SK-MEL-5 (cell line): ENCODE measurements at places on chromosomes 13 and 19. TPM values are rescaled to one million over a fixed set of nuclear protein-coding genes. Genes with fewer than 3 reads are reported as not detected.
A peak's percentile ranks its signal among the peaks of the same experiment; 100 is the strongest.

GRCh38 chr19:34350161-34350561, 14.8 kb upstream of the GPI start:
- no peak for DNase-seq

GRCh38 chr19:6241056-6241455, 38.7 kb downstream of the MLLT1 start:
- no peak for DNase-seq

DNA sequence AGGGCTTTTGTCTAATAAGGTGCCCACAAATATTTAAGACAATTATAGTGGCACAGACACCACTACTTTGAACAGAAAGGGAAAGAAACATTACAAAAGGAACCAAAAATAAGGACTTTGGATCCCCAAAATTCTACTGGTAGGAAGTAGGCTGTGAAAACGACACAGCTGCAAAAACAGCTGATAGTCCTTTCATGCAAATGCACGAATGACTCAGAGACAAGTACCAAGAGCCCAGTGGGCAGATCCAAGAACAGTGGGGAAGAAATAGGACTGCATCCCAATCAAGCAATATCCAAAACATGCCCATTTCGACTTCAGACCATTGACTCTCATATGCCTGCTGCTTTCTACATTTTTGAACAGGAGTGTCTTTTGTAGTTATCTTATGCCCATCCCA, 269.4 kb upstream of the NBEA start:
- no peak for DNase-seq

Gene SIGLEC10
- total RNA-seq = not detected in 2 replicates

Gene OLFM2
- 10.6 and 14.6 TPM in 2 replicates for total RNA-seq

GRCh38 chr19:53903055-53903680, 5.9 kb upstream of the CACNG7 start:
- DNase-seq = no peak

Gene APOC4
- total RNA-seq = not detected in 2 replicates

- no peak for DNase-seq
These were observed 1375.6 kb downstream of the EFNB2 start for GRCh38 chr13:105159841-105160240.

Gene KASH5
- 0.19 TPM in 1 of 2 replicates, not detected in the other for total RNA-seq

Gene NCAN
- not detected in 2 replicates for total RNA-seq

Gene SNAPC2
- total RNA-seq = 16.7 and 21.5 TPM in 2 replicates

- DNase-seq = peak; percentile 89
These were observed 217.4 kb downstream of the DLEU7 start for GRCh38 chr13:50626101-50626547.

Gene PSPN
- 0.74 and 0.98 TPM in 2 replicates for total RNA-seq

Gene PSG1
- total RNA-seq = not detected in 2 replicates

DNA sequence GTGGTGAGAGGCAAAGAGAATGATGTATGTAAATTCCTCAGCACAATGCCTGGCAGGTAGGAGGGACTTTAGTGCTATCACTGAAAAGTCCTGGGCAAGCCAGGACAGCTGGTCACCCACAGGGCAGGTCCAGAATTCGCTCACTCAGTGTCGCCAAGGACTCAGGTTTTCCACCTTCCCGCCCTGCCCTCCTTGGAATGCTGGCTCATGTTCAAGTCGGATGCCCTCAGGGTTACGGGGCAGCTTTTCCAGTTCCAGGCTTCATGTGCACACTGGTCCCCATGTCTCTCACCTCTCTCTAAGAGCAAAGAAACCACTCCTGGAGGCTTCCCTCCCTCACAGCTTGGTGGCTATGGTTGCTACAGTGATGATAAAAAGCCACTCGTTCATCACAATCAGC, 24.8 kb upstream of the NAXD start:
- no peak for DNase-seq

- peak; percentile 82 for DNase-seq
These were observed 12.3 kb upstream of the CADM4 start for GRCh38 chr19:43651758-43652545.

DNA sequence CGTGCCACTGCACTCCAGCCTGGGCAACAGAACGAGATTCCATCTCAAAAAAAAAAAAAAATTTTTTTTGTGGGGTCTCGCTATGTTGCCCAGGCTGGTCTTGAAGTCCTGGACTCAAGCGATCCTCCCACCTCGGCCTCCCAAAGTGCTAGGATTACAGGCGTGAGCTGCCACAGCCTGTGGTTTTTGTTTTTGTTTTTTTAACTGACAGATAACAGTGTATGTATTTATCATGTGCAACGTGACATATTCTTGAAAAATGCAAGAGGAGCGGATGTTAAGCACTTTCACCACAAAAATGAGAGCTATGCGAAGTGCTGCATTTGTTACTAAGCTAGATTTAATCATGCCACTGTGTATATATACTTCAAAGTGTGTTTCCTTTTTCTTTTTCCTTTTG, 49.0 kb downstream of the ARHGEF18 start:
- DNase-seq = no peak

DNA sequence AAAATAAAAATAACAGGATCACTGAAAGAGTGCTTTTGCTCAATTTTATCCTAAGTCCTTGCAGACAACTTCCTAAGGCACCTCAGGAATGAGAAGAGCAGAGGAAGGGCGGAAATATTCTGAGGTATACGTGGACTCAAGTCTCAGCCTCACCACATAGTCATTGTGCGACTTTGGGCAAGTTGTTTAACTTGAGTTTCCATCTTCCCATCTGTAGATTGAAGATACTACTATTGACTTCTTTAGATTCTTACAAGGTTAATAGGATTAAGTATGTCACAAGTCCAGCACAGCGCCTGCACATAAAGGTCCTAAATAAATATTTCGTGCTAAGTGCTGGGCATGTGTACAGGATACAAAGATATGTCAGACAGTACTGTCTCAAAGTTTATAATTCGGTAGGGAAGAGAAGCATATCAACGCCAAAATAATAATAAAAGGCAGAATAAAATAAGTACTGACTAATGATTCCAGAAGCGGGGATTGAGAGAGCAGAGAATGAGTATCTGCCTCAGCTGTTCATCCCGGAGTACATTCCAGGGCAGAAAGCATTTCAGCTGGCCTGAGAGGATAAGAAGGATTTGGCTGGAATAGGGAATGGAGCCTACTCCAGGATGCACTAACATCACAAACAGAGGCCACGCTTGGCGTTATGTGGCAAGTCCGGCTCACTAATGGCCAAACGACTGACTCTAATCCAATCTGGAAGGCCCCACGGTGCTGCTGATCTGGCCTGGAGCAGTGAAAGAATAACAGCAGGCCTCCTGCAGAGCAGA, 139.7 kb downstream of the FLT1 start:
- DNase-seq = no peak

Gene ELANE
- not detected in 2 replicates for total RNA-seq

DNA sequence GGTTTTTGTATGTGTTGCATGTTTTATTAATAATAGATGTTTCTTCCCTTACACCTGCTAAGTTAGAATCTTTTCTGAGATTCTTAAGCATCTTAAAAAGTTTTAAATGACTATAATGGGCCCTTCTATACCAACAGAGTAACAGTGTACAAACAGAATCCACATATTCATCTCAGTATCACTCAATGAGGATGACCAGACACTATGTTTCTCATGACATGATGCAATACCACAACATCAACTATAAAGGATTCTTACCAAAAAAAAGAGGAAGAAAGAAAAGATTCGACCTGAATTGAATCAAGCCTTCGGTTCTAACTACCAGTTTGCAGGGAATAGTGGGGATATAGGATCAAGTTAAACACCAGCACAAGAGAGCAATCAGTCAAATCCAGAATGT, 56.5 kb downstream of the INTS6 start:
- DNase-seq = peak; percentile 14

Gene SIAH3
- total RNA-seq = 1.3 TPM in 2 replicates

DNA sequence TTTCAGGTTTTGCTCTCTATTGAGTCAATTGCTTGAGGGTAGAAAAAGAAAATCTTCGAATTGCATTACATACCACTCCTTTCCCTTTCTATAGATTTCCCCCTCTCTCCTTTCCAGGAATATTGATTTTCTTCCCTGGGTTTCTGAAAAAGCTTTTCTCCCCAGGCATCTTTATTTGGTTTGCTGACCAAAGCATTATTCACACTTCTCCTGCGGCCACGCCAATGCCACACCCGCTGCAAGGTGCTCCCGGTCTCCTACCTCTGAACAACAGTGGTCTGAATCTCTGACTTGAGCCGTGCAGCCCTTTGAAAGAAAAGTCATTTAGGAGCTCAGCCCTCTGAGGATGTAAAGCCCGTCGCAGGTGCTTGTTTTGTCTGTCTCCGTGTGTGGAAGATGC, 350.9 kb upstream of the TMTC4 start:
- DNase-seq = no peak

- DNase-seq = no peak
These were observed 7.9 kb upstream of the SLC7A9 start for GRCh38 chr19:32877323-32877912.

GRCh38 chr13:26914624-26915023, 154.0 kb upstream of the GPR12 start:
- DNase-seq = peak; percentile 62

GRCh38 chr13:23805122-23805521, 84.1 kb downstream of the MIPEP start:
- no peak for DNase-seq

Gene YJEFN3
- total RNA-seq = 0.08 and 0.32 TPM in 2 replicates

GRCh38 chr19:28363254-28363653, 849.7 kb downstream of the UQCRFS1 start:
- no peak for DNase-seq

DNA sequence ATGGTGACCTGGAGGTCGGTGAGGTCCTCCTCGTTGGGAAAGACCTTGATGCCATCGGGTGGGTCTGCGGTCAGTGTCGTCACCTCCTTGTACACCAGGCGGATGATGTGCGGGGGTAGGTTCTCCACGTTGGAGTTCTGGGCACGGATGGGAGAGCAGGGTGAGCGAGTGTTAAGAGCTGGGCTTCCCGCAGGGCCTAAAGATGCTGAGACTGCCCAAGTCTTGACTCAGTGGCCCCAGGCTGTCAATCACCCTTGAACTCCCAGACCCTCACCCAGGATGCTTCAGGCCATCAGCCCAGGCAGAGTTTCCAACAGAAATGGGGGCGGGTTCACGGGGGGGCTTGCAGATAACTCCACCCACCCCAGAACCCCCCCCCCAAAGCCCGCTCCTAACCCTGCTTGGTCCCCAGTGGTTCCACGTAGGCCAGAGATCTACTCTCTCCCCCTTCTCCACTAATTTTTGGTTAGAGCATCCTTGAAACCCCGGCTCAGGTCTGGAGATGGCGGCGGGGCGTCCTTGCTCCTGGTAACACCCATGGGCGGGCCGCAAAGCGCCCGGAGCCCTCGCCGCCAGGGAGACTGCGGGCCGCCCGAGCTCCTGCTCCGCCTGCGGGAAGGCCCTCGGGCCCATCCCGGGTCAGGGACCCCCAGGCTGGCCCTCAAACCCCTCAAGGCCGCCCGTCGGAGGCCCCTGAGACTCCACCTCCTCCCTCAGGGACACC, 600 bp downstream of the UBE2S start:
- no peak for DNase-seq

Gene TMEM86B
- total RNA-seq = 0.21 and 0.55 TPM in 2 replicates

DNA sequence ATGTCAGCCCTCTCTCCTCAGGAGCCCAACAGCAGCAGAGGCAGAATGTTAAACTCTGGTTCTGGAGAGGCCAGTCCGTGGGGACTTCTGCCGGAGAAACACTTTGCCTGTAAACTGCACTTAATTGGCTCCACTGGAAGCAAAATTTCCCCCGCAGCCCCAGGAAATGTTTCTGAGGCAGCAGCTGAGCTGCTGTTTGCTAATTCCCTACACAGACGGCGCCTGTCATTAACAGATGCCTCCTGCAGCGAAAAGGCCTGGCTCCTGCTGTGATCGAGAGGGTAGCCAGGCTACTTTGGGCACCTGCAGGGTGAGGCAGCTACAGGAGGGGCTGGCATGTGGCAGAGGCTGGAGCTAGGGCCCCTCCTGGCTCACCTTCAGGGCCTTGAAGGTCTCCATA, 5.2 kb upstream of the TM6SF2 start:
- no peak for DNase-seq

DNA sequence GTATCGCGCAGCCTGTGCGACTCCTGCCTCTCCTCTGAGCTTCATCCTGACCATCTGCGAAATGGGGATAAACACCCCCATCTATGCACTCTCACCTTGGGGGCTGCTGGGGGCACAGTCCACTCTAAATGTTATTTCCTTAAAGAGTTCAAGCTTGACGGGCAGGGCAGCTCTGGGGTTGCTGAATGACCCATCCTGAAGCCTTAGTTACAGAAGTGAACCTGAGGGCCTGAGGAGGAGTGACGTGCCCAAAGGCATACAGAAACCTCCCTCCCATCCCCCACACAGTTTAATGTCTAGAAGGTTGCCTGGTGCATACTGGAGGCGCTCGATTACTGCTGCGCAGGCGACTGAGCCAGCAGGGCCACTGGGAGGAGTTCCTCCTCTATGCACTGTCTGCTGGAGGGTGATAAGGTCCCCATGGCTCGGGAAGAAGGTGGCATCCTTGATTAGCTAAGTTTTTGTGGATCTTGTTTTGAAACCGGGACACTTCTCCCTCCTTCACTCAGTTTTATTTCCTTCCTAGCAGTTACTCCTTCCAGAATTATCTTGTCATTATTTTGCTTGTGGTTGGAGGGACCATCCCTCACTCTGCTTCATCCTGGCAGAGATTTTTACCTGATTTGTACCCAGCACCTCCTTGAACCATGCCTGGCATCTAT, 572 bp upstream of the FKBP8 start:
- DNase-seq = peak; percentile 84

- no peak for DNase-seq
These were observed 7.5 kb downstream of the C3 start for GRCh38 chr19:6712692-6713670.

GRCh38 chr13:113584870-113585671, 518 bp downstream of the TFDP1 start:
- no peak for DNase-seq

- DNase-seq = no peak
These were observed 40.5 kb downstream of the DZIP1 start for GRCh38 chr13:95603887-95604555.

DNA sequence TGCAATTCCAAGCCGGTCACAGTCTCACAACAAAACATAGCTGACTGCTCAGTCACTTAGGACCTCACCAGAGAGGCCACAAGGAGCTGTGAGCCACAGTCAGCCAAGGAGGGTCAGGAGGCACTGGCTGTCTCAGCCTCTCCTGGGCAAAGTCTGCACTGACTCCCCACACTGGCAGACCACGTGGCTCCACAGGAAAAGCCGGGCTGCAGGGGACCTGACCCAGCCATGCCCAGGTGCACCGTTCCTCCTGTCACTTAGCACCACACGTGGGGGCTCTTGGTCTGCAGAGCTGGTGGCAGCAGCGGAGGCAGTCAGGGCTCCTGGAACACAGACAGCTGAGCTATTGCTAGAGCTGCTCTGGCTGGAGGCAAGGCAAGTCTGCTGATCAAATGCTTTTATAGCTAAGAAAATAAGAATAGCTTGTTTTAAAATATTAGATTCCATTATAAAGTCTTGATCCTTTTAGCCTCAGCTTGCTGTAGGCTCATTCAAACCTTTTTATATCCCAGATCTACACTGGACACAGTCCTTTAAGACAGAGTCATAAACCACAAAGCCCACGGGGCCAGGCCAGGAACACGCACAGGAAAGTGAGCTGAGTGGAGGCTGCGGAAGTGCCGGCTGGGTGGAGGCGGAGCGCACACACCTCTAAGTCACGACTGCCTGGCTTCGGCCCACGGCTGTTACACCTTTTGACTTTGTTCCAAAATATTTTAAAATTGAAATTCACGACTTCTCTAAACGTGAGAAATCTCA, 744.1 kb downstream of the UQCRFS1 start:
- DNase-seq = peak; percentile 15
